GM04504 (cell line): ENCODE measurements at places on chromosomes 5 and 9.
A peak's percentile ranks its signal among the peaks of the same experiment; 100 is the strongest.

- DNase-seq = no peak
Observed at GRCh38 chr5:37836592-37837413, 3.0 kb downstream of the GDNF start.

GRCh38 chr5:150057511-150057910 is 28.8 kb downstream of the CSF1R start:
- no peak for DNase-seq

DNA sequence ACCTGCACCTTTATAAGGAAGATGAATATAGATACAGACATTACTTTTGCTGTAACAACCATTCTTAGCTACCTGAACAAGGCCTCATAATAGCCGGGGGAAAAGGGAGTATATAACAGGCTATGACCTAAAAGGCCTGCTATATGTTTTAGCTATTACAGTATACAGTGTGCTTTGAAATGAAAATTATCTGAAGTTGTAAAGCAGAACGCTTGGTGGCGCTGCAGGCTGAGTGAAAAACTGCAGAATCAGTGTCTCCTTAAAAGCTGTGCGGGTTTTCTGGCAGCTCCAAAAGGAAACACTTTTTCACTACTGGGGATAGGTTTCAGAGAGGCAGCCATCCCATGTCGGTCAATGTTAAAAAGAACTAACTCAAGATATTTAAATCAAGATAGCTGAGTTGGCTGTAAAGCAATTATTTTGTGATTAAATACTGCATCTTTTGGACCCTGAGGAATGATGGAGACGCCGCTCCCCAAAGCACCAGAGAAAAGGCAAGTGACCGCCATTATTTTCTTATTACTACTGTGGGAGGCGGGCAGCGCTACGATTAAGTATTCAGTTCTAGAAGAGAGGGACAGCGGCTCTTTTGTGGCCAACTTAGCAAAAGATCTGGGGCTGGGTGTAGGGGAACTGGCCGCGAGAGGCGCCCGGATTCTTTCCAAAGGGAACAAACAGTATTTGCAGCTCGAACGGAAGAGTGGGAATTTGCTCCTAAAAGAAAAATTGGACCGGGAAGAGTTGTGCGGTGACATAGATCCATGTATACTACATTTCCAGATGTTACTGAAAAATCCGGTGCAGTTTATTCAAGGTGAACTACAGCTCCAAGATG is 5.9 kb downstream of the PCDHB6 start:
- no peak for DNase-seq

DNA sequence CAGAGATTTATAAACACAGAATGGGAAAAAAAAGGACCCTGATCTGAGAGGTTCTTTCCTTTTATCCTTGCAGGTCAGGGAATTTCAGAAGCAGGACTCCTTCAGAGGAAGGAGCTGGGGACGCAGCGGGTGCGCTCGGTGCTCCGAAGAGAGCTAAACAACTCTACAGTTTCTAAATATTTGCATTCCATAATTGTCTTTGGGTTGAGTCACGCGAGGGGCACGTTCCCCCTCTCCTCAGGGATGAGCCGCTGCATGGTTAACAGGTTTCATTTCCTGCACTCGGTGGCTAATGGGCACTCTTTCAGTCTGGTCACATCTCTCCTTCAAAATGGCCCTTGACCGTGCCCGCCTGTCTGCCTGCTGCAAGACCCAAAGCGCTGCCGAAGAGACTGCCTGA is 165.0 kb upstream of the HMHB1 start:
- DNase-seq = no peak

DNA sequence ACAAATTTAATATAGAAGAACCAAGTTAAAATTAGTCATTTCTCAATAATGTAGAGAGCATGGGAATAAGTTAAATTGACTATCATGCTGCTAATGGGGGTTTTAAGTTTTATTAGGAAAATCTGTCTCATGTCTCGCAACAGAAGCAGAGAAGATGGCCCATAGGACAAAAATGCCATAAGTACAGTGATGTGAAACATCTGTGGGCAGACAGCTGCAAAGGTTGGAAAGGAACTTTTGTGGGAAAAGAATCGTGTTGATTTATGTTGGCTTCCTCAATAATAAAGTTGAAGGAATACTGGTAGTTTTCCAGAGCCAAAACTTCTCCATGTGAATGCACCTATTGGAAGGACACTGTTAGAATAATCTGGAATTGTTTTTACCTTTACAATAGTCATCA is 44.8 kb downstream of the VCAN start:
- no peak for DNase-seq

- no peak for DNase-seq
Observed at GRCh38 chr9:6620796-6621195, 24.7 kb downstream of the GLDC start.

GRCh38 chr9:91241909-91242308 is 119.8 kb downstream of the AUH start:
- DNase-seq = no peak

GRCh38 chr9:130479587-130479986 is 34.8 kb downstream of the ASS1 start:
- no peak for DNase-seq

GRCh38 chr5:3481175-3481574 is 114.5 kb upstream of the IRX1 start:
- DNase-seq = no peak

GRCh38 chr9:14080959-14081542 is 232.9 kb downstream of the NFIB start:
- no peak for DNase-seq

DNA sequence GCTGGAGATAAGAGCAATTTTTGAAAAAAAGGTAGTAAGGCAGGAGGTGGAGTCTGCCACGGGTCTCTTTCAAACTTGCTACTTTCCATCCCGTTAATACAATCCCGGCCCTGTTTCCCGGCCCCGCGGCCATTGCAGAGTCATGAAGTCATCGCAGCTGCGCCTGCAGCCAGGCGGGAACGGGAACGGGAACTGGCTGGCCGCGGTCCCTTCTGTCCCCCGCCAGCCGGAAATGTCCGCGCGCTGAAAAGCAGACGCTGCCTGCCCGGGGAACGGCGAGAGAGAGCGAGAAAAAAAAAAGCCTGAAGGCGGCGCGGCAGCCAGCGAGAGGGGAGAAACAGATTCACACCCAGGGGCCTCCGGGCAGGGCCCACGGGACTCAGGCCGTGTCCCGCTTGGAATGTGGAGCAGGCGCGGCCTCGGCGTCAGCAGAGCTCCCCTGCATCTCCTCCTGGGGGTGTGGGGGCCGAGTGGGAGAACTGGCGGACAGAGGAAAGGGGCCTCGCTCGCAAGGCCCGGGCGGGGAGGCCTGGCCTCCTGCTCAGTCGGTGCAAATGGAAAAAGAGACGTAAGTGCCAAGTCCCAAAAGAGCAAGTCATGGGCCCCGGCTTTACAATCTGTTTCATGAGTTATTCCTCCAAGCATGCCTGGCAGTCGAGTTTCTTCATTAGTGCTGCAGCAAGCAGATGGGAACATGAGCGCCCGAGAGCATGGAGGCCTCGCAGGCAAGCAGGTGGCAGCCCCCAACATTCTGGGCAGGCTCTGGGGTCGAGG is 201.2 kb upstream of the GAS1 start:
- peak; percentile 47 for DNase-seq

GRCh38 chr9:137085920-137086530 is 760 bp upstream of the MAN1B1 start:
- peak; percentile 32 for DNase-seq

DNA sequence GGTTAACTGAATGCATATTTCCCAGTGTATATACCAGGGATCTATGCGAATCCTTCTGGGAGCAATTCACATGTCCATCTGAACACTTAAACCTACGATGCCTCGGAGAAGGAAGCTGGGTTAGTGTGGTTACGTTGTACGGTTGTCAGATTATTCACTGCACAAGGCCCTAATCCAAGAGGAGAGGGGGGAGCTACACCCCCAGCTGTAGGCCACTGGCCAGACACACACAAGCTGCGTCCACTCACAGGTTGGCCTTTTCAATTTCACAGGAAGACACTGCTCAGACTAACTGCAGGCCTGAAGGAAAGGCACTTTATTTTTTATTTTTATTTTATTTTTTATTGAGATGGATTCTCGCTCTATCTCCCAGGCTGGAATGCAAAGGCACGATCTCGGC is 184.5 kb upstream of the GNA14 start:
- no peak for DNase-seq

DNA sequence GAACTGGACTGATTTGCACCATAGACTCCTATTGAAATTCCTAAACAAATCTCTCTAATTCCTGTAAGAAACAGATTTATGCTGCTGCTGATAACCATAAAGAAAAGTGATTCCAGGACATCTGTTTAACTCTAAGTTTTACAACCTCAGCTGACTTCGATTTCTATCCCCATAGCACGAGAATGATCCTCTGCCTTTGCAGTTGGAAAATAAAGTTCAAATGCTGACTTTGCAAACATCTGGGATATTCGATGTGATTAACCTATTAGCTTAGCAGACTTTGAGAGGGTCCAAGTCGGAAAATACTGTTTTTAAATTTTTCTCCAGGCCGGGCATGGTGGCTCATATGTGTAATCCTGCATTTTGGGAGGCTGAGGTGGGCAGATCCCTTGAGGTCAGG is 247.3 kb downstream of the PSAT1 start:
- no peak for DNase-seq

GRCh38 chr5:100779669-100780375 is 123.3 kb downstream of the ST8SIA4 start:
- no peak for DNase-seq

- no peak for DNase-seq
Observed at GRCh38 chr5:178341091-178341850, 108.7 kb upstream of the PHYKPL start.

DNA sequence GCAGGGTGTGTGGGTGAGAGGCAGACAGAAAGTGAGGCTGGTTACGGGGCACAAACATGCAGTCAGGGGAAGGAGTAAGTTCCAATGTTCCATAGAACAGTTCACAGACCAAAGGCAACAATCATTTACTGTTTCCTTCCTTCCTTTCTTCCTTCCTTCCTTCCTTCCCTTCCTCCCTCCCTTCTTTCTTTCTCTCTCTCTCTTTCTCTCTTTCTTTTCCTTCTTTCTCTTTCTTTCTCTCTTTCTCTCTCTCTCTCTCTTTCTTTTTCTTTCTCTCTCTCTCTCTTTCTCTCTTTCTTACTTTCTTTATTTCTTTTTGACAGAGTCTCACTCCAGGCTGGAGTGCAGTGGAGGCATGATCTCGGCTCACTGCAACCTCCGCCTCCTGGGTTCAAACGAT is 125.8 kb upstream of the LPCAT1 start:
- DNase-seq = no peak

- DNase-seq = no peak
Observed at GRCh38 chr5:88557131-88557530, 288.5 kb upstream of the TMEM161B start.

DNA sequence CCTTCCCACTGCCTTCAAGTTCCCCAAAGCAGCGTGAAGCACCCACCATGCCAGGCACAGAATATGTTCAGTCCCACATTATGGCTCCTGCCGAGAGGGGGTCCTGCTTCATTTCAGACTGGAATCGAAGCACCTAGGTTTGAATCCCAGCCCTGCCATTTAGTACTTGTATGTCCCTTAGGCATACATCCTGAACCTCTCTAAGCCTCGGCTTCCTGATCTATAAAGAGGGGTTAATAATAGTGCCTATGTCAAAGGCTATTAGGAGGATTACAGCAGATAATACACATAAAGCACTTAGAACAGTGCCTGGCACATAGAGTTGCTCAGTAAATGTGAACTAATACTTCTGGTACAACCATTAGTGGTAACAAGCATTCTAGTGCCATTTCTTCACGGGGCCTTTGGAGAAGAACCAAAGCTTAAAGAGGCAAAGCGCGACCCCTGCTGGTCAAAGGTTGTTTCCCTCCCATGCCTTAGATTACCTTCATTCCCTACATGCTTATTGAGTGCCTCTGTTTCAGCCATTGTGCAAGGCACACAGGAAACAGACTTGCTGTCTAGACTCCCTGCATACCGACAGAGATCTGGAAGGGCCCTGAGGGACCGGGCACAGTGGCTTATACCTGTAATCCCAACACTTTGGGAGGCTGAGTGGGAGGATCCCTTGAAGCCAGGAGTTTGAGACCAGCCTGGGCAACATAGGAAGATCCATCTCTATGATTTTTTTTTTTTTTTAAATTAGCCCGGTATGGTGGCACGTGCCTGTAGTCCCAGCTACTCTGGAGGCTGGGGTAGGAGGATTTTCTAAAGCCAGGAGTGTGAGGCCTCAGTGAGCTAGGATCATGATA is 98.3 kb downstream of the PPARGC1B start:
- peak; percentile 83 for DNase-seq

DNA sequence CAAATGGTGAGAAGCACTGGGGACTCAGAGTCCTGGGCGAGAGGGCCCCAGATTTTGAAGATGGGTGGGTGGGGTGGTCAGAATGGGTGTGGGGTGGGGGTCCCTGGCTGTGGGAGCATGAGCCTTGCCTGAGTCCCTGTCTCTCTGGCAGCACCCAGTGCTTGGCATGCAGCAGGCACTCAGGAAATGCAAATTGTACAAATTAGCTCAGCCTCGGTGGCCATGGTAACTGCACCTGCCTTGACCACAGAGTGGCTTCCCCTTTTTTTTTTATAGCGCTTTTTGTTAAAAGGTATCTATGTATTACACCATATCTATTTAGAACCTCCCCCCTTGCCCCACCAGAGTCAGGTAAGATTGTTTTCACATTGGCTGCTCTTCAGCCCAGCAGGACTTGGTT is 19.2 kb upstream of the PITX1 start:
- DNase-seq = no peak

DNA sequence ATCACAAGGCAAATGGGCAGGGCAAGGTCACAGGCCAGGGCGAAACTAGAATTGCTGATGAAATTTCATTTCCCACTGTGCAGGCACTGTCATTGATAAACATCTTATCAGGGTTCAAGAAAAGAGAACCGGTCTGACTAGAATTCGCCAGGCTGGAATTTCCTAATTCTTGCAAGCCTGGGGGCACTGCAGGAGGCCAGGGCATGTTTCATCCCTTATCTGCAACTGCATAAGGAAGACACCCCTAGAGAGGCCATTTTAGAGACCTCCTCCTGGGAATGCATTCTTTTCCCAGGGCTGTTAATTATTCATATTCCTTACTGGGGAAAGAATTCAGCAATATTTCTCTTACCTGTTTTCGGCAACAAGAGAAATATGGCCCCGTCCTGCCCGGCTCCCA is 266.2 kb upstream of the CYLC2 start:
- DNase-seq = no peak

GRCh38 chr9:76609285-76610010 is 150.5 kb downstream of the GCNT1 start:
- DNase-seq = no peak
